ENCODE measurements at places on chromosomes 5 and 9.

- no peak for DNase-seq
Observed at GRCh38 chr9:106644661-106645060, 218.3 kb upstream of the ZNF462 start.

GRCh38 chr5:156121882-156122281 lies 205.1 kb upstream of the SGCD start:
- DNase-seq, result no peak

GRCh38 chr5:118022062-118022461 lies 966.3 kb downstream of the DTWD2 start:
- no peak for DNase-seq

DNA sequence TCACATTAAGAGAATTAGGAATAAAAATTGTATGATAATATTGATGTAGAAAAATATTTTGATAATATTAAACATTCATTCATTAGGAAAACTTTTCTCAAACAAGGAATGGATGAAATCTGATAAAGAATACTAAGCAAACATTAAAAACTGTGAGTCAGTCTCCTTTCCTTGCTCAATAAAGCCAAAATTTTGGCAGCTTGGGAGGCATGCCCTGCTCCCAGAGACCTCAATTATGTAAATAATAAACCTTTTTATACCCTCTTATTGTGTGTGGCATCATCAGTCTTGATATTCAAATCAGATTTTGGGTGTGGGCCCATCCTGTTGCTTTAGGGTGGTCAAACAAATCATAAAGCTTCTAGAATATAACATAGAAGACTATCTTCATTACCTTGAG lies 36.6 kb upstream of the CCL21 start:
- no peak for DNase-seq

GRCh38 chr5:28014779-28015178 lies 976.4 kb upstream of the CDH9 start:
- no peak for DNase-seq

GRCh38 chr9:6630502-6631206 lies 14.9 kb downstream of the GLDC start:
- no peak for DNase-seq

GRCh38 chr5:56330806-56331205 lies 97.7 kb upstream of the ANKRD55 start:
- DNase-seq, result no peak

- no peak for DNase-seq
Observed at GRCh38 chr5:126433701-126434100, 10.5 kb downstream of the GRAMD2B start.

- no peak for DNase-seq
Observed at GRCh38 chr5:108084105-108084504, 297.8 kb downstream of the FBXL17 start.

DNA sequence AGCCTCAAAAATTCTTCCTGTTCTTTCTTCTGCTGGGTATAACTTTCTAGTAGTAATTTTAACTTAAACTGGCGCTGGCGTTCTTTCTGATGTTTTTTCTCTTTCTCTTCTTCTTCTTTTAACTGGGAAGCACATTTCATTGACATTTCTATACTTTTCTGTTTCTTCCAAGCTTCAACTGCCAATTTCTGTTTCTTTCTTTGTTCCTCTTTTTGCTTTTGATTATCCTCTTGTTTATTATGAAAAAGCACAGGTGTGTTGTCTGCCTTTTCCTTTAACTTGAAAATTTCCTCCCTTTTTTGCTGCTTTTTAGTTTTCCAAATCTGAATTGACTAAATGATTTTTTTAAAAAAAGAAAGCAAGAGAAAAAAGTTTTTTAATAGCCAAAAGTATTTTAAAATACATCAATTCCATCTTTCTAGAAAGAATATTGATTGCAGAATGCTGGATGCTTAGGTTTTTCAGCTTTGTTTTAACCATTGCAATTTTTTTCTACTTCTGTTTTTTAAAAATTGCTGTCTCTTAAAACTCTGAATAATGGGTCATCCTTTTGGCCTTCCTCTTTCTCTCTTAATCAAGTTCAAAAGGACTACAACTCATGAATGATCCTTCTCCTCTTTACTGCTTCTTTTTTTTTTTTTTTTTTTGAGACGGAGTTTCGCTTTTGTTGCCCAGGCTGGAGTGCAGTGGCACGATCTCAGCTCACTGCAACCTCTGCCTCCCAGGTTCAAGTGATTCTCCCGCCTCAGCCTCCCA lies 8.8 kb upstream of the PGGT1B start:
- no peak for DNase-seq

DNA sequence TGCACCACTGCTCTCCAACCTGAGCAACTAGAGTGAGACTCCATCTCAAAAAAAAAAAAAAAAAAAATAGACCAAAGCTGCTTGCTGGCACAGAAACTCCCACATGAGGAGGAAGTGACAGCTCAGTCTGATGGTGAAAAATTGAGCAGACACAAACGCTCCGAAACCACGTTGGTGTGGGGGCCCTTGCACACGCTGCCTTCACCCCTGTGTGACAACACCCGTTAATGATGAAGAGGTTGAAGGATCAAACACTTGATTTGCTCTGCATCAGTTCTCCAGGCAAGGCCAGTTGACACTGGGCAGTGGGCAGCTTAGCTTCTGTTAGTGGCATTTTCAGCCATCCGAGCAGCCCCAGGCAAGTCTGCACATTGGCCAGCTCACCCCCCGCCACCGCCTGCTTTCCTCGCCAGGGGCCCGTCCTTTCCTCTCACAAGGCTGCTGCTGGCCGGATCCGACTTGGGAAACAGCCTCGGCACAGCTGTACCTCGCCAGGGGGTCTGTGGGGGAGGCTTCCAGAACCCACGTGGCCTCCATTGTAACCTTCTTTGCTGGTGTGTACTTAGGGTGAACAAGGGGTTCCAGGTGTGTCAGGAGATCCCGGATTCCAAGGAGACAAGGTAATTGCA lies 79.8 kb downstream of the COL27A1 start:
- DNase-seq, result peak; percentile 46

GRCh38 chr5:170444969-170445505 lies 55.9 kb upstream of the KCNMB1 start:
- no peak for DNase-seq

DNA sequence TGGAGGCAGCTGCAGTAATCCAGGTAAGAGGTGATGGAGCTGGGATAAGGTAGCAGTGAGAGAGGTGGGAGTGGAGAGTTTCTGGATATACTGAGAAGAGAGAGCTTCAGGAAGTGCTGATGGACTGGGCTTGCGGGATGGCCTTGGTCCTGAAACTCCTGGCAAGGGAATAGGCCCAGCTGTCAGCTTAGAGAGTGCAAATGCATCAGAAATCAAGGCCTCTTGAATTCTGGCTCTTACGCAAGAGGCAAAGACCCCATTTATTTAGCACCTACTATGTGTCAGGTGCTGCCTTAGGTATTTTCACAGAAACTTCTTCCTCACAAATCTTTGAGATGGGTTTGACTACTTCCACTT lies 227.2 kb upstream of the MAP3K1 start:
- DNase-seq, result peak; percentile 11

GRCh38 chr9:125746017-125746773 lies 978 bp upstream of the PBX3 start:
- DNase-seq, result peak; percentile 95

GRCh38 chr9:134663753-134664415 lies 22.3 kb downstream of the COL5A1 start:
- DNase-seq, result no peak

- peak; percentile 61 for DNase-seq
Observed at GRCh38 chr5:58629271-58630159, 46.6 kb downstream of the RAB3C start.

GRCh38 chr5:95935553-95936100 lies 26.0 kb downstream of the ELL2 start:
- DNase-seq, result no peak

DNA sequence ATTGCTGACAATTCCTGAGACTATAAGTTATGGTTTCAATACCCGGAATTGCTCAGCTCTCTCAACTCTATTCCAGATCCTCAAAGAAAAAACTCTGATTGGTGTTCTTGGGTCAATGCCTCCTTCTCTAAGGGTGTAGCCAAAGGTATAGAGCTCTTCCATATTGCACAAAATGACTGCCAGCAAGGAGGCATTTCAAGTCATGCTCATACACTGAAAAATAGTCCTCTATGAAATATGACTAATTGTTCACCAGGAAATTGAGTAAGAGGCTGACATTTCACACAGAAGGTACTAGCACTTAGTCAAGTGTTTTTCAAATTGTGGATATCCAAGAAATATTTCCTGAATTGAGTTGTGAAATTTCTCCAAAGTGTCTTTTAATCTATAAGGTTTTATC lies 111.1 kb upstream of the KLF9 start:
- DNase-seq, result peak; percentile 86

DNA sequence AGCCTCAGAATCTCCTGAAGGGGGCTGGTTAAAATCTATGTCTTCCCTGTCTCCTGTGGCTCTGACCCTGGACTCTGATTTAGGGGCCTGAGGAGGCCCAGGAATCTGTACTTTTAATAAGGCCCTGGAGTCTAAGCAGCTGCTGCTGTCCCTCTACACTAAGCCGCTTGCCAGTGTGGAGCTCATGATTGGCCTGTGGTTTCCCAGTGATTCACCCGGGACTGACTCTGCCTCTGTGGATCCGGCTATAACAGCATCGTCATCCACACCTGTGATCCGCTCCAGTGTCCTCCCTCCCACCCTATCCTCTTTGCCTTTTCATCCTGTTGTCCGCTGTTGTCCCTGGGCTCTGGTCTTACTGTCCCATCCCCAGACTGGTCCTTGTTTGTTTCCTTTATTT lies 3.7 kb downstream of the SLC31A2 start:
- DNase-seq, result peak; percentile 33

DNA sequence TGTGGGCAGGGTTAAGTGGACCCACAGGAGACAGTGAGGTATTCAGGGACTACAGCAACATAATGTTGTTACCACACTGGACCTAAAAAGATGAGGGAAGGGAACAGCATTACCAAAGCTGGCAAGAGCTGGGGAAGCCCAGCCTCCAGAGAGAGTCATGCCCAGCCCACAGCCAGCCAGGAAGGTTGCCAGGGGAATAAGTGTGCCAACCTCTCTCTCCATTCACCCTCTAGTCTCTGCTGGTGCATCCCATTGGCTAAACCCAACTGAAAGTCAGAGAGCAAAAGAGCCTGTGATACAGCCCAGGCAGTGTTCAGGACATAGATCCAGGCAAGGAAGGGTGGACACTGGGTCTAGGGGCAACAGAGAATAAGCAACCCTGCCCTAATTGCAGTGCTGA lies 35.8 kb upstream of the AFAP1L1 start:
- DNase-seq, result no peak

DNA sequence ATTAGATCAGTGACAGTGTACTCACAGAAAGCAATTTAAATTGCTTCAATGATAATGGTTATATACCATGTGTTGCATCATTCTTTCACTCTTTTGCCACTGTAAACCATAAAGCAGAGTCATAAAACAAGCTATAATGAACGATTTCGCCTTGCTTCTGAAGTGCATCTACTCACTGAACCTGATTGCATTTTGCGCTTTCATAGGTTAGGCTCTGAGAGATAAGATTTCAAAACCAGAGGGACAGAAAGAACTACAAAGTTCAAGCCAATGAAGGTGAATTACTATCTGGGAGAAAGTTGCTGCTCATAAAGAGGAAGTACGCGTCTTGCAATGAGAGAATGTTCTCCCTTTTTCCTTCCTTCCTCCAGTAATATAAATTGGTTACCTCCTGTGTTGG lies 412.7 kb downstream of the CETN3 start:
- DNase-seq, result no peak

DNA sequence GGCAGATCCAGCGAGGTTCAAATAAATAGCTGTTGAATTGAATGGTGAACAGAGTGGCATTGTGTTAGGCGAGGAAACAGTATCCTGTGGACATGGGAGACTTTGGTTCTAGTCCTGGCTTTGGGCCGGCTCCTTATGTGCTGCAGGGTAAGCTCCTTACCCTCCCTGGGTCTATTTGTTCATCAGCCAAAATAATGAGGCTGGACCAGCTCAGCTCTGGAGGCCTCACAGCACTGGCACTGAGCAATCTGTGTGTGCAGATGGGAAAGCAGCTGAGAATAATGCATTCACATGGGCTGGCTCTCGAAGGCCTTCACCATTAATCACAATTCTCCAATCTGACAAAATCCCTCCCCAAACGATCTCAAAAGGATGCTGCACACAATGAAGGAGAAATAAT lies 81.9 kb downstream of the APBA1 start:
- no peak for DNase-seq

DNA sequence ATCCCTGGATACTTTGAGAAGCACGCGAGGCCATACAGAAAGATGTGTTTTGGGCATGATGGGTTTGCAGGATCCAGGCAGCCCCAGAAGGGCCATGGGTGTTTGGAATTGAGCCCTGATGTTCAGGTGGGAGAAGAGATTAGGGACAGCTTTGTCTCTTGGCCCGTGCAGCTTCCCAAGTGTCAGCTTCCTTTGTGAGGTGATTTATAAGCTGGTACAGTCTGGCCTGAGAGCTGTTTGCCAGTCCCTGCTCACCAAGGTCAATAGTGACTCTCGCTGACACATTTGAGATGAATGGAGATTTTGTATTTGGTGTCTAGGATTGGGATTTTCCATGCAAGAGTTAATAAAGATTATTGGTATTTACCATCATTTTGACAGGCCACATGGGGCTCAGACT lies 165.9 kb downstream of the ICE1 start:
- no peak for DNase-seq

GRCh38 chr9:70566066-70566465 lies 151.6 kb upstream of the KLF9 start:
- no peak for DNase-seq

- peak; percentile 57 for DNase-seq
Observed at GRCh38 chr5:219460-219863, 1.3 kb downstream of the SDHA start.

GRCh38 chr5:171968531-171968930 lies 37.9 kb downstream of the FBXW11 start:
- no peak for DNase-seq

GRCh38 chr9:10876333-10876732 lies 263.5 kb upstream of the PTPRD start:
- DNase-seq, result peak; percentile 79

GRCh38 chr5:149110406-149110805 lies 30.9 kb upstream of the ABLIM3 start:
- no peak for DNase-seq

DNA sequence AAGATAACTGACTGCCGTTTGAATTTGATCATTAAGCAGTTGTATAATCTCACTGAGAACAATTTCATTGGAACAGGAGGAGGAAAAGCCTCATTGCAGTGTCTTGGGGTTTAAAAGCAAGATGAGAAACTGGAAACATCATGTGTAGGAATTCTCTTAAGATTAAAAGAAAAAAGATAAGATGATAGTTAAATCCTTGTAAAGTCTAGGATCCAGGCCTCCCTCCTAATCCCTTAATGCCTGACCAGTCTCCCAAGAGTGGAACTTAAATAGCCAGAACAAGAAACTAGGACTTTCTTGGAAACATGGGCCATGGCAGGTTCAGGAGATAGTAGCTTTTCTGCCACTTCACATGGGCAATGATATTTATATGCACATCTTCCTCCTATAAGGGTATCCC lies 37.0 kb upstream of the LRRC19 start:
- no peak for DNase-seq

GRCh38 chr9:135579889-135580660 lies 18.5 kb downstream of the PAEP start:
- DNase-seq, result no peak
